Foreskin keratinocyte (primary cell): ENCODE measurements at places on chromosomes 16 and 17. TPM values are rescaled to one million over a fixed set of nuclear protein-coding genes. Genes with fewer than 3 reads are reported as not detected.

DNA sequence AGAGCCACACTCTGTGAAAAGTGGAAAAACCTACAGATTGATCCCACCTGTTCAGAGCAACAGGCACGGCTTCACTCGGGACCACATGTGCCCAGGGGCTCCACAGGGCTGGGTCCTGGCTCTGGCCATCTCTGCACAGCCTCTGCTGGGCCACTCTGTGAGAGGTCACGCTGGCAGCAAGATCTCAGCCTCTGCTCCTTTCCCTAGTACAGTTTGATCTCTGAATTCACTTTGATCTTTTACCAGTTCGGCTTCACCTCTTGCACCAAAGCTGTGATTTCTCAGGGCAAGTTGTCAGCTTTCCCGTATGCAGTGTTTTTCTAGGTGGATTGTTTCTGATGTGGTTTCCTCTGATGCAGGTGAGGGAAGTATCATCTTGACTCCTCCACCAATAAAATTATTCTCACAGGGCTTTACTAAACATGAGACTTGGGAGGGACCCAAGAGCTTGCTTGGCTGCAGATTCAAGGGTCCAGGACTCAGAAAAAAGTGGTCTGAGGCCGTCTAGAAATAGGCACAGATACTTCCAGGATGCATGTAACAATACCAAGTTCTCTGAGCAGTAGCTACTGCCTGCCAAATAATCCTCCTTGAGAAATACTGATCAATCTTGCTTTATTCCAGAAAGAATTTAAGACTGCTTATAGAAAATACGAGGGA lies 24.0 kb upstream of the ALDH3A1 start:
- no peak for DNase-seq

GRCh38 chr16:8708536-8708935 lies 34.1 kb downstream of the ABAT start:
- no peak for DNase-seq

- DNase-seq, result no peak
Measured at GRCh38 chr17:9342225-9342624, 233.4 kb downstream of the STX8 start.

DNA sequence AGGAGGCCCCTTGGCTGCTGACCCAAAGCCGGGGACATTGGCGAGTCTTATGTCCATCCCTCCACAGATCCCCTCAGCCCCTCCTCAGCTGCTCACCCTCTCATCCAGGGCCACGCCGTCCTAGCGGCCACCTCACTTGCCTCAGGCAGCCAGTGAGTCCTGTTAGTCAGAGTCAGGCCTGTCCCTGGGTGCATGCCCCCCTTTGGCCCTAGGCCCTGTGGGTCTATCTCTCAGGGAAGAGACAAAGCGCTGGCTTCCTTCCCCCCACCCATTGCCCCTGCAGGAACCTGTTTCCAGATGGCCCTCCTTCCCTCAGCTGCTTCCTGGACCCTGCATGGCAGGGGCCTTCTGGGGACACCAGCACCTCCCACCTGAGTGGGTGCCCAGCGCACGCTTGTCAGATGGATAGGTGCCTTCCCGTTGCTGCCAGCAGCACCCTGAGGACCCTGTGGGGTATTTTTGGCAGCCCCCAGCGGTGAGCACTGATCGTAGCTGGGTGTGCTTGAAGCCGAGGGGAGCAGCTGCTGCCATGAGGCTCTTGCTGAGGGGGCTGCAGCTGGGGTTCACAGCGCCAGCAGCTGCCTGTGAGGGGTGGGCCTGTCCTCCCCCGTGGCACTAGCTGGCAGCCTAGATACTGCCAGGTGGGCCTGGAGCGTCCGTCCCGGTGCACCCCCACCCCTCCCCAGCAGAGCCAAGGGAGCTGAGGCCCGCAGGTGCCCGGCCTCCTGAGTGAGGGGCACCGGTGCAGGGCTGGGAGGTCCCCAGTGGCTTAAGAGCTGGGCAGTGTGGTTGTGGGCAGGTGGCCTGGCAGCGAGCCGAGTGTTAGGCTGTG lies 8.4 kb downstream of the DBNDD1 start:
- DNase-seq, result no peak

DNA sequence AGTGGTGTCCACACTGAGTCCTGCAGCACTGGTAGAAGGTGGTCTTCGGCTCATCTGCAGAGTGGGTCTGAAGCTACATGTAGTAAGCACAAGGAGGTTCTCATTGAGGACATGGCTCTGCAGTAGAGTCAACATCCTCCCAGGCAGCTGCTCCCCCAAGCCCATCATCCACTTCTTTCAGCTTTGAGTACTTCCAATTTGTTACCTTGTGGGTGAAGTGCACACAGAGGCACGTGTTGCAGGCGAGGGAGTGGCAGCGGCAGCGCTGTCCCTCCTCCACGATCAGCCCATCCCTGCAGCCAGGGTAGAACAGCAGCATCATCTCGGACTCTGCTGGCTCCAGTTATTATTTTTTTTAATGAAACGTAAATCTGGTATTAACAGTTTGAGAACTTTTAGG lies 1.8 kb upstream of the SSTR2 start:
- no peak for DNase-seq

Gene CDH1
- total RNA-seq, result 210 and 216 TPM in 2 replicates

Gene HOXB5
- total RNA-seq, result not detected in 2 replicates
